Posterior vena cava (tissue), 2 donors: ENCODE measurements at places on chromosomes 1 and 21. TPM values are rescaled to one million over a fixed set of nuclear protein-coding genes. Genes with fewer than 3 reads are reported as not detected.

Gene FAM177B
- total RNA-seq, result not detected

DNA sequence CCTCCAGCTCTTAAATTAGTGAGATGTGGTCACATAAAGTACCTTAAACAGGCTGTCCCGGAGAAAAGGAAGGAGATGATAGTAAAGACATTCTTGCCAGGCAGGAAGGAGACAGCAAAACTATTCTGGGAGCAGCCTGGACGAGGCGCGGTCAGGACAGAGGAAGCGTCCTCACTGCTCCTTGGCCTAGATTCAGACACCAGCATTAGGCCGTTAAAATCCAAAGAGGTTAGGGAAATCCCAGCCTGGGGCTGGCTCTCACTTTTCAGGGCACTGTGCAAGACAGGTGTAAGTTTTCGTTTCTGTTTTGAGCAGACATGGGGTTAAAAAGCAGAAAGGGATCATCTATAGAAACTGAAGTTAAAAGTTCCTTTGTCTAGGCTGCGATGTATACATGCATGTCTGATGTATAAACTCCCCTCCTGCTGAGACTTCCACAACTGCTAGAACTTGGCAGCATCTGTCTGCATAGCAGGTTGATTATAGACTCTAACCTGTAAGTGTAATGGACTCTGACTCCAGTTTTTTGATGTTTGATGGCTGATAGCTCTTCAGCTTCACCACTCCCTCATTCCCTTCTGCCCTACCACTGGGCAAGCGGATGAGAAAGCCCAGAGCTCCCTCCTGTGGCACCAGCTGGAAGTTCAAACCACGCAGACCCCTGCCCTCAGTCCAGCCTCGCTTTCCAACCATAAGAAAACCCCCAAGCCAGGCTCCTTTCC lies 21.5 kb downstream of the STPG1 start:
- DNase-seq, result no peak

GRCh38 chr1:198520524-198521254 lies 19.8 kb downstream of the ATP6V1G3 start:
- no peak for DNase-seq

DNA sequence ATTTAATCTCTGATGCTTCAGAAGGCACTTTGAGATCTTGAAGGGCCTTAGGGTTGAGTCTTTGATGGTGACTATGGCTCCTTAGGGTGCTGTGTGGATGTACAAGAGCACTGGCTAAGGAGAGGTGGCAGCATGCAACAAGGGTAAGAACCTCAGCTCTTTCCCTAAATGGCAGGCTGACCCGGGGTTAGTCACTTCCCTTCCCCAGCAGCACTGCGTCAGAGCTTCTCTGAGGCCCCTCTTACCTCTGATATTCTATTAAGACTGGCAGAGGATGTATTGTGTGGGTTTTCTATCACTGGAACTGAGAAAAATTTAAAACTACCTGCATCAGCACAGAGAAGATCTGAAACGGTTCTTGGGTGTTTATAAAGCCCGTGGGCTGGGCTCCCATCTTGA lies 11.8 kb downstream of the C1orf116 start:
- no peak for DNase-seq

GRCh38 chr1:147758379-147759100 lies 1.9 kb downstream of the GJA5 start:
- DNase-seq, result no peak

DNA sequence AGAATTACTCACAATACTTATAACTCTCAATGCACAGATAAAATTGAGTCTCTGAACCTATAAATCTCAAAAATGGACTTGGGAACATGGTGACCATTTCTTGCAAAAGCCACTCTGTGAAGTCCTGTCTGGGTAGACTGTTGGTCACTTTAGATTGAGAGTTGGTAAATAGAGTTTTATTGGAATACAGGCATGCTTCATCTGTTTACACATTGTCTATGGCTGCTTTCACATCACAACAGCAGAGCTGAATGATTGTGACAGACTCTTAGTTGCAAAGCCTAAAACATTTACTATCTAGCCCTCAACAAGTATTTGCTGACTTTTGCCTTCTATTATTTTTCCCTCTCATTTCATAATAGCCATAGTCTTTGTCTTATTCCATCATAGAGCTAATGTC lies 24.1 kb upstream of the ASPM start:
- DNase-seq, result no peak

DNA sequence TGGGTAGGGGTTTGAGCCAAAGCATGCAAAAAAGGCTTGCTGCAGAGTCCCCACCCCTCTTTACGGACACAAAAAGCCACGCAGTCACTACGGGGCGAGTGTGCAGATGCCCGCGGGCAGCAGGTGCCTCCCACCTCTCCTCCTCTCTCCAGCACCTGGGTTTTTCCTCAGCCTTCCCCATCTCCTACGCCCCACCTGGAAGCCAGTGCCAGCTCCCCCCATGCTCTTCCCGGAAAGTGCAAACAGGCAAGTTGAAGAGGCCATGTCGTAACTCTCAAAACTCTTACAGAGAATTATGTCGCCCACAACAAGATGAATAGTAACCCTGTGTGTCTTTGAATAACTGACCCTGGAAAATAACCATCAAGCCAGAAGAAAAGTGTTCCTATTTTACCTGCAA lies 82.5 kb downstream of the PDE9A start:
- no peak for DNase-seq

GRCh38 chr1:115220340-115221270 lies 117.4 kb downstream of the NGF start:
- DNase-seq, result no peak

DNA sequence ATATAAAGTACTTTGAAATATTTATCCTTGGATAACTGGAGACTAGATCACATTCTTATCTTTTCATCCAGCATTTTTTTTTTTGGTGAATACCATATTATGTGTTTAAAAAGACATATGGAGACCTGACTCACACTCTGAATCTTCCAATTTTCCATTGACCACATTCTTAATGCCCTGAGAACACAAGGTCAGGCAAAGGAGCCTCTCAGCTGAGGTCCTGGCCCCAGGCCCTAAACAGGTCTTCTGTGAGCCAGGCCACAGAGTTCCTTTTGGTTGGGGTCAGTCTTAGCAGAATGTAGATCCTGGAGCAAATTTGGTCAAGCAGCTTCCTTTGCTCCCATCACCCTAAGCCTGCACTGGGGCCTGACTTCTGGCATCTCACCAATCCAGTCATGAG lies 390.1 kb upstream of the ST6GALNAC5 start:
- DNase-seq, result no peak

- DNase-seq, result no peak
These were observed 11.3 kb upstream of the CFAP107 start for GRCh38 chr1:12734651-12735050.

GRCh38 chr1:14263671-14264070 lies 334.8 kb upstream of the KAZN start:
- no peak for DNase-seq
